Stimulated activated CD4-positive, alpha-beta T cell treated with anti-CD3 and anti-CD28 coated beads, Interleukin-2, amount 100 ng/mL, for 24 hours (primary cell): ENCODE measurements at places on chromosomes 2 and 18.

GRCh38 chr2:54461261-54461660, 5.1 kb downstream of the SPTBN1 start:
- DNase-seq: no peak

- DNase-seq: no peak
These were observed 634.6 kb downstream of the ERBB4 start for GRCh38 chr2:211903961-211904360.

- no peak for DNase-seq
These were observed 548.2 kb downstream of the CBLN2 start for GRCh38 chr18:71995904-71996465.

- DNase-seq: peak; percentile 59
These were observed 376.1 kb downstream of the IRS1 start for GRCh38 chr2:226423498-226423960.

- peak; percentile 34 for DNase-seq
These were observed 3.6 kb upstream of the DGKD start for GRCh38 chr2:233350708-233351107.

DNA sequence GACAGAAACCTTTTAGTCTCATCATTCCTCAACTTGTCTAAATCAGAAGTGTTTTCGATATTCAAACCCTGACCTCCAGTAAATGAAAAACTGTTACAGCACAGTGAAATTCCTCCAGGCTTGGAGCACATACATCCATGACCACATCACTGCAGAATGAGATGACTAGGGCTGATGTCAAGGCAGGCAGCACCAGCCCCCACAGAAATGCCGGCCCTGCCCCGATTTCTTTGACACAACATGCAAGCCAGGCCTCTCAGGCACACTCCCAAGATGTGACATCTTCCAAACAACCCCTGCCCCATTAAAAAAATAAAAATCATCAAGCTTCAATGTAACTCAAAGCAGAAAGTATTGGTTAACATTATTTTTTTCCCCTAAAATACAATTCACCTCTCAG, 103.3 kb downstream of the CTAGE1 start:
- DNase-seq: no peak

DNA sequence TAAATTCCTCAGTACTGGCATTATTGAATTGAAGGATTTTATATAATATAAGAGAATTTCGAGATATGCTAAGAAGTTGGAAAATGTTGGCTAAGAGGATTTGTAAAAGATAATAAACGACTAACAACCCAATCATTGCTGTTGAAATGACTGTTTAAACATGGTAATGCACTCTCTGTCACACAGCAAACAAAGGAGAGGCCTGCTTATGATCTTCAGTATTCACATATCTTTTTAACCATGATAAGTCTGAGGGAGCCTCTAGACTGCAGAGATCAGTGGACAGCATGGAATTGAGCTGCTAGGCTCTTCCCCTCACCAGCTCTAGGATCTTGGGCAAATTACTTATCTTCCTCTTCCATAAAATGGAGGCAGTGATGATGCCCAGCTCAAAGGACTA, 2.7 kb downstream of the KCTD18 start:
- no peak for DNase-seq

DNA sequence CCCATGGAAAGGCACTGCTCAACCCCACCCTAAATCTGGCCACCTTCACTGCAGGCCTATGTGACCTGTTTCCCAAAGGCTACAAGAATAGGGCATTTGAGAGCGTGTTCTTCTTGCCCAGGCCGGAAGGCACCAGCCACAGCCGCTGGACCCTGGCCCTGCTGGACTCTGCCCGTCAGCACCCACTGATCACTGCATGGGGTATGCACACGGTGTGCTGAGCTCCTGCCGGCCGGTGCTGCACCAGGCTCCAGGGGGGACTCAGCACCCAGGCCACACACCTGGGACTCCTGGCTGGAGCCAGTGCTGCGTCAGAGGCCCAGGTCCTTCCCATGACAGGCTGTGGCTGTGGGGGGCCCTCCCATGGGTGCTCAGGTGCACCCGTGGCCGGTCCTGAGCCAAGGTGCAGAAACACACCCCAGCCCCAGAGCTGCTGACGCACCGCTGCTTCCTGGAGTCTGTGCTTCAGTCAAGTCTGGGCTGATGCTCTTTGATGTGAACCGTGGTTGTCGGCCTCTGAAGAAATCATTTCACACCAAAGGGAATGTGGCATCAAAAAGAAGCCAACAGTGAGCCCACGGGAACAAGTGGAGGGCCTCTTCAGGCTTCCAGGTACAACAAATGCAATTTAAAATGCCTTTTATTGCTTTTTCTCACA, 6.5 kb downstream of the KCNG2 start:
- DNase-seq: no peak

DNA sequence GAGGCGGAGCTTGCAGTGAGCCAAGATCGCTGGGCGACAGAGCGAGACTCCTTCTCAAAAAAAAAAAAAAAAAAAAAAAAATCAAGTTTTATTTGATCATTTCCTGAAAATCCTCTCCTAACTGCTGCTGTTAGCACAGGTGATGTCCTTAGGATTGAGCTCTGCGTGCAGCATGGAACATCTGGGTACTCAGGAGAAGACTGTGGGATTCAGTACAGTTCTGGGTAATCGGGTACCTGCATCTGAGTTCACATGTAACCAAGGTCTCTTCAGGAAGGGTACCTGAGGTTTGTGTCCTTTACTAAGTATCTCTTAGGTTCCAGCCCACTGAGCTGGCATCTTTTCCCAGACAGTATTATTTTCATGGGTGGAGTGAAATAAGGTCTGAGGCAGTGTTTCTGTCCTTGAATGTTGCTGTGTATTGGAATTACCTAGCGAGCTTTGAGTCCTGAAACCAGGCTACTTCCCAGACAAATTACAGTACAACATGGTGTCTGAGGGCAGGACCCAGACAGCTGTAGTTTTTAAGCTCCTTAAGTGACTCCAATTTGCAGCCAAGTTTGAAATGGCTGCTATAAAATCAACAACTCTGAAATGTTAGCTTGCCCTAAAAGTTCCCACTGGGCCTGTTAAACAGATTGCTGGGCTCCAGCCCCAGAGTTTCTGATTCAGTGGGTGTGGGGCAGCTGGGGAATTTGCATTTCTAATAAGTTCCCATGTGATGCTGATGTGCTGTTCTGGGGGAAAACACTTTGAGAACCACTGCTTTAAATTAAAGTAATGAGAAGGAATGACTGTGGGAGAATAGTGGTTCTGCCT, 120.5 kb downstream of the PMAIP1 start:
- no peak for DNase-seq

DNA sequence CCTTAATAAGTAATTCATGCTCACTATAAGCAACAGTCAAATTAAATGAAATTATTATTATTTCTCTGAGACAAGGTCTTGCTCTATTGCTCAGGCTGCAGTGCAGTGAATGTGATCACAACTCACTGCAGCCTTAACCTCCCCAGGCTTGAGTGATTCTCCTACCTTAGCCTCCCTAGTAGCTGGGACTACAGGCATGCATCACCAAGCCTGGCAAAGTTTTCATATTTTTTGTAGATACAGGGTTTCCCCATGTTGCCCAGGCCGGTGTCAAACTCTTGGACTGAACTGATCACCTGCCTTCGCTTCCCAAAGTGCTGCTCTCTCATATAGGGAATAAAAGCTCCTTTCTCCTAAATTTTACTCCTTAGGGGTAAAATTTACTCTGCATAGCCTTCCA, 74.9 kb upstream of the GAREM1 start:
- DNase-seq: no peak

DNA sequence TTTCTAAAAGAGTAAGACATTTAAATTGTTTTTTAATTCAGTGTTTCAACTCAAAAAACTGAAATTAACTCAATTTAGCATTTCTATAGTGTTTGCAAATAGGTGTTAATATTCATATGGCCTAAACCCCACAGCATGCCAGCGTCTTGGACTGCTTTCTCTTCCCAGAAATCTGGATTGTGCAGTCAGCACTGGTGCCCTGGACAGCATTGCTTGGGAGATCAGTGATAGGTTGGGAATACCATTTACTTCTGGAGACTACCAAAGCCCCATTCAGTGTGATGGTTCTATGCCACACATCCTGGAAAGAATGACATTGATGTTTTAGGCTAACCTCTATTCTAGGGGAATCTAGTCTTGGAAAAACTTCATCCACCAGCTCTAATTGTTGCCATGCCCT, 455.0 kb upstream of the KLHL29 start:
- no peak for DNase-seq

- DNase-seq: no peak
These were observed 165.5 kb downstream of the TPGS2 start for GRCh38 chr18:36663312-36663711.

DNA sequence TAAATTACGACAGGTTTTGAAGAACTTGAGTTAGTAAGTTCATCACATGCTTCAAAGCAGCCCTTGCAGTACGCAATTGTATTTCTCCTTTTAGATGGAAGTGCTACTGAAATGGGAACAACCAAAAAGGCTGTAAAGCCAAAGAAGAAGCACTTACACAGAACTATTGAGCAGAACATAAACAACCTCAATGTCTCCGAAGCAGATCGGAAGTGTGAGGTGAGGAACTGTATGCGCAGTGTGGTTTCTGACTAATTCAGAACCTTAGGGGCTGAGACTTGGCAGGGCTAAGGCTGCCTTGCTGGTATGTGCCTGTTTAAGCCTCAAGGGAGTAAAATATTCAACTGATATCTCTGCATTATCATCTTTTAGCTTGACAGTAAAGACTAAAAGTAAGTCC, 8.4 kb downstream of the NCAPH start:
- DNase-seq: peak; percentile 23

GRCh38 chr2:215216806-215217205, 78.4 kb upstream of the ABCA12 start:
- no peak for DNase-seq

DNA sequence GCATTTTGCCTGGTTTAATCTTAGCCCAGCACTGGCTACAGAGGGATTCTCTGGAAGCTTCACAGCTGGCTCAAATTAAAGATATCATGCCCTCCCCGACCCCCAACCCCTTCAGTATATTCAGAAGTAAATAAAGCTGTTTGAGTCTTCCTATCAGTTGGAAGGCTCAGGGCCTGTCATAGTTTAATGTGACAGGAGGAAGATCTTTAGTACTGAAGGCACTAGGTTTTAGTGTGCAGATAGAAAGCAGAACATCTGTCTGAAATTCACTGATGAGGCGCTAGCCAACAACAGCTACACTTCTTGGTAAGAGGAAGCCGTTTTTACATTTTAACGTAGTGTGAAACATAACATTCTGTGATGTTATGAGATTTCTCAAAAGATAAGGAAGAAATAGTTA, 969.1 kb upstream of the CDH2 start:
- DNase-seq: no peak

- no peak for DNase-seq
These were observed 105.6 kb downstream of the CEP192 start for GRCh38 chr18:13096719-13097118.

GRCh38 chr2:128040166-128040771, 12.4 kb upstream of the SAP130 start:
- no peak for DNase-seq

DNA sequence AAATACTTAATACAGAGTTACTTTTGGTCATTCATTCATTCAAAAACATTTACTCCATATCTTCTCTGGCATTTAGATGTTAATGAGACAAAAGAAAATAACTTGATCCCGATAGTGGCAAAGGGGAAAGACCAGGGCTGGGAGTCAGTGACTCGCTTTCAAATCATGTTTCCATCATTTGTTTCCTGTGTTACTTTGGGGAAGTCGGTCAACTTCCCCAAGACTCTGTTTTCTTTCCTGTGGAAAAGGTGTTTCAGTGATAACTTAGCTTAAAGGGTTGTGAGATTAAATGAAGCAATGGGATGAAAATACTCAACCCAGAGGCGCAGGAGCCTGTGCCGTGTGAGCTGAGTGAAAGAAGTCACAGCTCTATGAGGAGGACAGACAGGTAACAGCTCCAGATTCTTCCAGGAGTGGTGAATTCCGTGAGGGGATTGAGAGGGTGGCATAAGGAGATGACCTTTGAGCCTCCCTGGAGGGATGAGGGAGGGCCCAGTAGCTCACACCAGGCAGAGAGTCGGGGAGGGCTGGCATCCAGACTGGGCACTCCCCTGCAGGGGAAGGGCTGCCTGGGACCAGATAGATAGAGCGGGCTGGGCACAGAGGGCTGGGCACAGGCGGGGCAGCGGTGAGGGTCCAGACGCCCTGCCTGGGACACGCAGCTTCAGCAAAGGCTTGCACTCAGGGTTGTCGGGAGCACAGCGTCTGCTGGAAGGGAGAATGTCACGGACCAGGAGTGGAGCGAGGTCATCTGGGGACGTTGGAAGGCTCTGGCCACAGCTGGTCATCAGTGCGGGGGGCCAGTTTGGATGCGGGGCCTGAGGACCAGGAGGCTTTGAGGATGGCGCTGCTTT, 70.1 kb downstream of the TSHZ1 start:
- DNase-seq: no peak

DNA sequence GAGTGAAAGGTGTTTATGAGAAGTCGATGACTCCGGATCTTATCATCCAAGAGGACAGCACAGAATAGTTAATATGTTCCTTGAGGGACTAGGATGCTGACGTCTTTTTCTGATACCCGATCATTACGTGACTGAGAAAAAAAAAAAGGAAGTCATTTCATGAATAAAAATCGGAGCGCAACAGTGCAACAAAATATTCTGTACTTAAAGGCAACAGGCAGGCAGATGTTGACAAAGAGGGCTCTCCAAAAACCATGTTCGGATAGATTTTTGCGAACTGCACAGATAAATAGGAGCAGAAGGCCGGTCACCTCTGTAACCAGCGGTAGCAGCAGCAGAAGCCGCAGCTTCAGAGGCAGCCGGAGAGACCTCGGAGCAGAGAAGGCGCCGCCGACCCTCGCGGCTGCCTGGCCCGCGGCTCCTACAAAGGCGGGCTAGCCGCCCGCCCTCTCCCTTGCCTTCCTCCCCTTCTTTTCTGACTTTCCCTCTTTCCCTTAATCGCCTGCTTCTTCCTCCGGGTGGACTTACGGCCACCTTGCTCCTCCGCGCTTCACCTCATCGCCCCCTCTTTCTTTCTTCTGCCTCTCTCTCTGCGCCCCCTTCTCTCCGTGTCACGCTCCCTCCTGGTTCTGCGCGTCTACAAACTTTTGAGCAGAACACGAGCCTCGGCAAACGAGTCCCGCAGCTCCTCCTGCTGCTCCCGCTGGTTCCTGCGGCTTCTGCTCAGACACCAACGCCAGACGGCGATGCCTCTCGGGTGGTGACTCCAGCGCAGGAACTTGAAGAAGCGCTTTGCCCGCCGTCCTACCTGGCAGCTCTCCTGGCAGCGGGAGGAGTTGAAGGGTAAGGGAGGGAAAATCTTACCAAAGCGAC, at the start of gene ADCYAP1:
ADCYAP1 (plus strand) TSS at position 654 of the 873 bp plus-strand sequence. CDS start 516 bp downstream, outside the sequence.
- no peak for DNase-seq

DNA sequence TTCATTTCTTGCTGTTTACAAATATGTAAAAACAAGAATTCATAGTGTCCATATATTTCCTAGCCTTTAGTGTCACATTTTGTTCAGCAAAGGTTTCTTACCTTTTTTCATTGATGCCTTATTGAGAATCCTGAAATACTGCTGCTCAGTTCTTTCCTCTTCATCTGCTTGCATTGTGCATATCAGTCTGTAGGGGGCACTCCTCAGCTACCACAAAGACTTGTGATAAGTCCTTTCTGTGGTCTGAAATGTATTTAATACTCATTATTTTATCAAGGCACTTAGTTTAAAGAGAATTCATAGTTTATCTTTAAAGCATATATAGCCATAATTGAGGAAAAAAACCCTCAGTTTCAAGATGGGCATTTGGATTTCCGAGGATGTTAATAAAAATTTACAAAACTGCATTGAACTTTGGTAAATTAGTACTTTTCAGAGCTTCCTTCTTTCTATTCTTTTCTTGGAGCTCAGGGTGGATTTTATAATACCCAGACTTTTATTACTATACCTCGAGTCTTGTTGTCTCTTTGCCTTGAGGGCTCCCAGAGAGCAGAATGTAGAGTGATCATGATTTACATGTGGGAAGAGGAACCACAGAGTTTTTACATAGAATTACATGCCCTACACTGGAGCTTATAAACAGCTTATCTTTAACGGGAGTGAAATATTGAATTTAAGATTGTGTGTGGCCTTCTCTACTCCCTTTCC, 570.1 kb downstream of the PLCL1 start:
- DNase-seq: peak; percentile 25
